Cardiac muscle cell (in vitro differentiated cells and primary cell): ENCODE measurements at places on chromosomes 13 and 19.

GRCh38 chr19:4295972-4296771 is 6.0 kb downstream of the TMIGD2 start:
- DNase-seq, result no peak

GRCh38 chr13:20258208-20258962 is 26.3 kb upstream of the GJB6 start:
- no peak for DNase-seq

- DNase-seq, result no peak
Measured at GRCh38 chr13:84118839-84119409, 236.7 kb upstream of the SLITRK1 start.

- no peak for DNase-seq
Measured at GRCh38 chr13:75410207-75410606, 71.8 kb downstream of the TBC1D4 start.

DNA sequence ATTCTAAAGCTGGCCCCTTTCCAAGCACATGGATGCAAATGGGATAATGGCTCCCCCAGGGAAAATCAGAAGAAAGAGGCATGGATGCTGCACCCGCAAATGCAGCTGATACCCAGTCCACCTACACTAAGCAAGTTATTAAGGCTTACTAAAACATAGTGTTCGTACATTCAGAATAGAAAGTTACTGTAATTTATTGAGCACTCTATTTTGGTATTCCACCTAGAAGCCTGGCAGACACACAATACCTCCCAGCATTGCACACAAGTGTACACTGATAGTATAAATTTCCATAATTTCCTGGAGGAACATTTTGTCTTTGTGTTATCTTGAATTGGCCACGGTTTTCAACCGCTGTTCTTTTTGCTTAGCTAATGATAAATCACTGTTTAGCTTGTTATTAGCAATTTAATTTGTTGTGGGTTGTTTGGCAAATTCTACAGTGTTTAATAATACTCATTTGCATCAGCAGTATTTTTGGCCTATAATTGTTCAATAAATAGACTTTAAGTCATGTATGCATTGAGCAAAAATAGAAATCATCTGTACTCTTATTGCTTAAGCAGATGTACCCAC is 94.5 kb upstream of the MRI1 start:
- DNase-seq, result no peak

DNA sequence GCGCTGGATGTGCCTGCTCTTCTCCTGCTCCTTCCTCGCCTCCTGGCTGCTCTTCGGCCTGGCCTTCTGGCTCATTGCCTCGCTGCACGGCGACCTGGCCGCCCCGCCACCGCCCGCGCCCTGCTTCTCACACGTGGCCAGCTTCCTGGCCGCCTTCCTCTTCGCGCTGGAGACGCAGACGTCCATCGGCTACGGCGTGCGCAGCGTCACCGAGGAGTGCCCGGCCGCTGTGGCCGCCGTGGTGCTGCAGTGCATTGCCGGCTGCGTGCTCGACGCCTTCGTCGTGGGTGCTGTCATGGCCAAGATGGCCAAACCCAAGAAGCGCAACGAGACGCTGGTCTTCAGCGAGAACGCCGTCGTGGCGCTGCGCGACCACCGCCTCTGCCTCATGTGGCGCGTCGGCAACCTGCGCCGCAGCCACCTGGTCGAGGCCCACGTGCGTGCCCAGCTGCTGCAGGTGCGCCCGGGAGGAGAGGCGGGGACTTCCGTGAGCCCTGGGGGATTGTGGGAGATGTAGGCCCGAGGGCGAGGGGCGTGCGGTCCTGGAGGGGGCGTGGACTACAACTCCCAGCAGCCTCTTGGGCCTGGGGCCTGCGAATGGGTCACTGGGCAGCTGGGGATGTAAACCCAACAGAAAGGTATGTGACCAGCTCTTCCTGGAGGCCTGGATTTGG is 6.7 kb downstream of the KCNJ14 start:
- DNase-seq, result no peak

DNA sequence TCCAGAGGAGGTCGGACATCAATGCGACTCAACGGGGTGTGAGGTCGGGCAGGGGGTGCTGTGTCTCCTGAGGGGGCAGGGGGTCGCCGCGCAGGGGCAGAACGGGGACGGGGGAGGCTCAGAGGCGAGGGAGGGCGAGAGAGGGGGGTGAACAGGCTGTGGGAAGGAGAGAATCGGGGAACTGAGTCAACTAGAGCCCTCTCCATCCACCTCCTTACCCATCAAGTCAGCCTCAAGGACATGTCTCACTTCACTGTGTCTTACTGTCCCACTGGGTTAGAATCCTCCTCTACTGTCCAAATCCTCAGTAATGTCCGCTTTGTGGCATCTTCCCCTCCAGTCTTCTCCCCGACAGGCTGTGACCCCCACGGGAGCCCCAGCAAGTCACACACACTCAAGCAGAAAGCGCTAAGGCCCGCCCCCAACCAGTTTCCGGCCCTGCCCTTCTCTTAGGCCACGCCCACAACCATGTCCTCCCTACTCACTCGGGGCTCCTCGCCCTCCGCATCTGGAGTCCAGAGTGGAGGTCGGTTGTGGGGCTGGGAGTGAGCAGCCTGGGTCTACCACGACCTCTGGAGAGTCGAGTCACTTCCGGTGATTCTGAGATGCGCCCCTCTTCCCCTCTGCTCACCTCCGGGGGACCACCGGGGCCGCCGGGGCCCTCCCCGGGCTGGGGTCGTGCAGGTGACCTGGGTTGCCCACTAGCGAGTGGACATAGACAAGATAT is 9.3 kb downstream of the PLEKHA4 start:
- DNase-seq, result no peak

GRCh38 chr13:50629497-50629896 is 214.0 kb downstream of the DLEU7 start:
- peak; percentile 31 for DNase-seq

DNA sequence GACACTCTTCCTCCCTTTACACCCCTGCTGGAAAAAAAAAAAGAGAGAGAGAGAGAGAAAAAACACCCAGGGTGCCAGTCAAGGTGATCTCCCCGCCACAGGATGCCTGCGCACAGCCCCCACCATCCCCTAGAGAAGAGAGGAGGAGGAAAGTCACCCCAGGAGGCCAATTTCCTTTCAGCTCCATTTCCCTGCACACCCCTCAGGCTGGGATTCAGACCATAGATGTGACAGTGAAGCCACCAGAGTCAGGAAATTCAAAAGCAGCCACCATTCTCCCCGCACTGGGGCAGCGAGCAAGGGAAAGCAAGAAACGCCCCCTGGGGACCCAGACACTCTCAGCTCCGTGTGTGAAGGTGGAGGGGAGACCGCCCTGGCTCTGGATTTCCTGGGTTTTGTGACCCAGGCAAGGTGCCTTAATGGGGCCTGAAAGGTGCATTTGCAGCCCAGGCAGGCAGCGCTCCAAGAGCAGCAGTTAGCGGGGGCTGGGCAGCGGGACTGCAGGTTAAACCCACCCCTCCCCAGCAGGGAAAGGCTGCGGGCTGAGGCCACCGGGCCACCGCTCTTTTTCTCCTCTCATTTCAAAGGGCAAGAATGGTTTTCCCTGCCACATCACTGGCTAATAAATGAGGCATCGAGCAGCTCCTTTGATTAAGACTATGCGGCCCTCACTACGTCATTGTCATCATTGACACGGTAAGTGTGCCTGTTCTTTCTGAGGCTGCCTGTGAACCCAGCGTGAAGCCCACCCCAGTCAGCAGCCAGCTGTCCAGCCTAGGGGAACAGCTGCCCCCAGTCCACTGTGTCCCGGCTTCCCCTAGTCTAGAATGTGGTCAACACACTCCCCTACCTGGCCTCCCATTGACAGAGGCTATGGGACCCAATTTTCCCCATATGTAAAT is 83.8 kb upstream of the TM9SF2 start:
- DNase-seq, result no peak

DNA sequence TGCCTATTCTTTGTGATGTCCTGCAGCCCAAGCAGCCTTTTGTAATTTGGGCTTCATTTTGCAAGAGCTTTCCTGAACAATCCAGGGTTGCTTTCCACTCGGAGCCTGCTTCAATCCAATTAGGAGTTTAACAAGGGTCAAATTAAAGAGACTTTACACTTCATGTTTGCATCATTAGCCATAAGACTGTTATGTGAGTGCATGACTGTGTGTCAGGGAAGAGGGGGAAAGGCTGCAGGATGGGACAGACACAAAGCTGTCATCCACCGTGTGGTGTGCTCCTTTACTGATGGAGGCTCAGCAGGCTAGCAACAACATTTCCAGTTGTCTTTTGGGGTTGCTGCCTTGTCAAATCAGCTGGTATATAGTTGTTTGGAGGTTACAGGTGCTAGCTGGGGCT is 23.7 kb upstream of the MAB21L1 start:
- no peak for DNase-seq

- no peak for DNase-seq
Measured at GRCh38 chr13:18952225-18953016, 229.2 kb downstream of the TUBA3C start.

- peak; percentile 62 for DNase-seq
Measured at GRCh38 chr19:40605216-40605971, 4.2 kb downstream of the LTBP4 start.
